ELF-1 (cell line): ENCODE measurements at places on chromosomes 6 and 20.

GRCh38 chr6:30111266-30111856 lies 1.5 kb downstream of the TRIM31 start:
- no peak for DNase-seq

- DNase-seq, result no peak
Observed at GRCh38 chr20:38059832-38060231, 26.3 kb downstream of the RPRD1B start.

DNA sequence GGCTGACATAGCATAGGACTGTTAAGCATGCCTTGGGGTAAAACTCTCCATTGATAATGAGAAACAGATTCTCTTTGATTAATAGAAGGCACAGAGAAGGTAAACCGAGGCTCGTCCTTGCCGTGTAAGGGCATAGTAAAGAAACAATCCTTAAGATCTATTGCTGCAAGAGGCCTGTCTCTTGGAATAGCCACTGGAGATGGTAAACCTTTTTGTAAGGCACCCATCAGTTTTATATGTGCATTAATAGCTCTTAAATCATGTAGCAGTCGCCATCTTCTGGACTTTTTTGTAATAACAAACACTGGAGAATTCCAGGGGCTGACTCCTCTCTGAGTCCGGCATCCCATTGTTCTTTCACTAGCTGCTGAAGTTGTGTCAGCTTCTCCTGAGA lies 8.4 kb upstream of the ABHD12 start:
- peak; percentile 70 for DNase-seq

DNA sequence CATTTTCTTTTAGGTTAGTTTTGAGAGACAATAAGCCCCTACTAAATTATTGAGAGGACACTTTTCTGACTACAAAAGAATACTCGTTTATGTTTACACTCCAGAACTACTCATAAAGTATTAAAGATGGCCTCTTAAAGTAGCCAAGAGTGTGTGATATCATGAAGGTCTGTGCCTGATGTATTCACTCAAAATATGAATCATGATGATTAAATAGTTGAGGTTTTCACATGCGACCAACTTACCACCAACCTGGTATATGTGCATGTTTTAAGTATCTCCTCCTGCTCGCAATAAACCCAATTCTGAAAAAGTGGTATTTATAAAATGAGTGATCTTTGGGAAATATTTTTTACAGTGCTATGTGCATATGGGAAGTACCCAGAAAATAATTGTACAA lies 43.9 kb downstream of the IL20RA start:
- no peak for DNase-seq

DNA sequence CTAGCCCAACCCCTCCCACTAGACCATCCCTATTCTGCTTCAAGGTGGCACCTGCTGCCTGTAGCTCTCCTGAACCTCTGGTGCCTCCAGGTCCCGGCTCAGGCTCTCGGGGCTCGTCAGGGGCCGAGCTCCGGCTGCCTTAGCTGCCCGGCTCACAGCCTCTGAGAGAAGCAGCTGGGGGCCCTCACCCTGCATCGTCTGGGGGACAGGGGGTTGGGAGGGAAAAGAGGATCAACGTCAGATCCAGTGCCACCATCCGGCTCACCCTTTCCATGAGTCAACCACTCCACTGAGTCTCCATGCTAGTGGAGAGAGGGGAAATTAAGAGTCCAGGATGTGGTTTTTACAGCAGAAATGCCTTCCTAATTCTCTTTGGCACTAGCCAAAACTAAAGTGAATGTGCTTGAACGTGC lies 13.0 kb downstream of the BAG6 start:
- no peak for DNase-seq

- DNase-seq, result no peak
Observed at GRCh38 chr6:128731249-128732165, 151.4 kb upstream of the LAMA2 start.

GRCh38 chr6:19873031-19873430 lies 35.9 kb downstream of the ID4 start:
- DNase-seq, result no peak

DNA sequence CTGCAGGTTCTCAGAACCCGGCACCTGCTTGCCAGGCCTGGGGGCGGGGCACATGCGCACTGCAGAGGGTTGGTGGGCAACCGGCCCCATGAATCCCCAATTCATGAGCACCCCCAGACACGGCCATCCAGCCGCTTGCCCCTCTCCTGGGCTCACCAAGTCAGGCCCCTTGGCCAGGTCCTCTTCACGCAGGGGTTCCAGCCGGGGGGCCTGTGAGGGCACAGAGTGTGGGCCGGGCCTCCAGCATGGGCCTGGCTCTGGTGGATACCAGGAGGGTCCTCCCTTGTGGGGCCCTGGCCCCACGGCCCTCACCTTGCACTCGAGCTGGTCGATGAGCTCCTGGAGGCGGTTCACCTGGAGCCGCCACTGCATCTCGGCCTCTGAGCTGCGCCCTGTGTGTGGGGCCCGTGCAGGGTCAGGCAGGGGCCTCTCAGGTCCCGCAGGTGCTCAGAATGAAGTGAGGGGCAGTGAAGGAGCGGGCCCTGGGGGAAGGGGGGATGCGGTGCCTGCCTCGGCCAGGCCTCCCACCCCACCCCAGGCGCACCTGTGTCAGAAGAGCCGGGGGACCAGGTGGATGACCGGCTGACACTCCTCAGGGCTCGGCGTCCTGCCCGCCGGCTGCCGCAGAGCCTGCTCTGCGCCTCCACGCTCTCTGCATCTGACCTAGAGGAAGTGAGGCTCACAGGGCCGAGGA lies 2.6 kb upstream of the C20orf144 start:
- DNase-seq, result no peak

DNA sequence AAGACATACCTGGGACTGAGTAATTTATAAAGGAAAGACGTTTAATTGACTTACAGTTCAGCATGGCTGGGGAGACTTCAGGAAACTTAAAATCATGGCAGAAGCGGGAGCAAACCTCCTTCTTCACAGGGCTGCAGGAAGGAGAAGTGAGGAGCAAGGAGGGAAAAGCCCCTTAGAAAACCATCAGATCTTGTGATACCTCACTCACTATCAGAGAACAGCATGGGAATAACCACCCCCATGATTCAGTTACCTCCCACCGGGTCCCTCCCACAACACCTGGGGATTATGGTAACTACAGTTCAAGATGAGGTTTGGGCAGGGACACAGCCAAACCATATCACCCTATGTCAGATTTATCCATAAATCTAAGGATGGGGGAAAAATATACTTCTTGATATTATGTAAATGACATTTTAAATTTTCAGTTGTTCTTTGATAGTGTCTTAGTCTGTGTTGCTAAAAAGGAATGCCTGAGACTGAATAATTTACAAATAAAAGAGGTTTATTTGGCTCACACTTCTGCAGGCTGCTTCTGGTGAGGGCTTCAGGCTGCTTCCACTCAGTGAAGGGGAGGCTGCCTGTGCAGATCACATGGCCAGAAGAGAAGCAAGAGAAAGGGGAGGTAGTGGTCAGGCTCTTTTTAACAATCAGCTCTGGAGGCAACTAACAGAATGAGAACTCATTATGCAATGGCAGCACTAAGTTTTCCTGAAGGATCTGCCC lies 1.2 kb upstream of the MCM9 start:
- no peak for DNase-seq

DNA sequence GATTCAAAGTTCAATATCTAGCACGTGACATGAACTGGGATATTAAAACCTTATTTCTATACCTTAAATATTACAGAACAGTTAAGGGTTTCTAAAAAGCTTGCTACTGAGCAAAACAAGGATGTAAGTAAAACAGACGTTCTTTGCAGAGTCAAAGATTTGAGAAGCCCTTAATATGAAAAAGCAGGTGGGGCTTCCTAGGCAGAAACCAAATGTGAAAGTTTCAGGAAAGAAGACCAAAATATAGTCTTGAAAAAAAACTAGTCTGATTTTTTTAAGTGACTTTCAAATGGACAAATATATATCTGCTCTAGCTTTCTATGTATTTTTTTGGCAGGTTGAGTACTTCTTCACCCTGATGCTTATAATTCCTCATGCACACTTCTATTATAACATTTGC lies 63.2 kb downstream of the TNFRSF21 start:
- DNase-seq, result no peak

DNA sequence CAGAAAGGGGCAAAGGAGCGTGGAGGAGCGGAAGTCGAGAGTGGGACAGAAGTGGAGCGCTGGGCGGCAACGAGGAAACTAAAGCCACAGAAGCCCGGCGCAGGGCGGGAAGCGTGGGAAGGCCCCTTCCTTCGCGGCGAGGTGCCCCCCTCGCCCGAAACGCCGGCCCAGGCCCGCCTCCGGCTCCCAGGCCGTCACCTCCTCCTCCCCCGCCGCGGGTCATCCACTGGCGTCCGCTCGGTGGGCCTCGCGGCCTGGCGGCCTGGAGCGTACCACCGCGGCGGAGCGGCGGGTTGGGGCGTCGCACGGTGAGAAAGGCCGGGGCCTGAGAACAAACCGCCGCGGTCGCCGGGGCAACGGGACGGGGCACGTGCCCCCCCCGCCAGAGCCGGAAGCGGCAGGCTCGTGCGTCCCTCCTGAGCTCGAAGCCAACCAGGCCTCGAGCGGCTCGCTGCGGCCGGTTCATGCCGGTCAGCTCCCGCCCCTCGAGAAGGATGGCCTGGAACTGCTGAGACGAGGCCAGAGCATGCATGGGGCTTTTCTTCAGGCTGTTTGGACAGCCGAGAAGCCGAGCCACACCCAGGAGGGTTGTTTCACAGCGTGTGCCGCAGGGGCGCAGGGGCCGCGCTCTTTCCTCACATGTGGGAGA lies at the start of gene TCP11:
TSS of gene TCP11 (minus strand) at position 333 of the 649 bp plus-strand sequence. CDS start 469 bp downstream, outside the sequence.
- peak; percentile 60 for DNase-seq

DNA sequence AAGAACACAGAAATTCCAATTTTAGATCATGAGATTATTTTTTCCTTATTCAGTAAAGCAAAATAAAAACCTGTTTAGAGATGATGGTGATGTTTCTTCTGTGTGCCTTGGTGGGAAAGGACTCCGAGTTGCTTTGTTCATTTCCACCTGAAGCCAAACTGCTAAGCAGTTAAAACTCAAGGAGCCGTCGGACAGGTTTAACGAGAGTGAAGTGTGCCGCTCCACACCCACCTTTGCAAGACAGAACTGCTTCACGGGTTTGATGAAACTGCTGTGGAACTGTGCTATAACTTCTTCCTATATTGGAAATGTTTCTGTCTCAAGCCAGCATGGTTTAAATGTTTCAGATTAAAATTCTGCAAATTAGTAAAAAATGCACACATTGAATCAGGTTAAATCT lies 9.2 kb upstream of the DSP start:
- DNase-seq, result peak; percentile 73

- no peak for DNase-seq
Observed at GRCh38 chr6:99458319-99458718, 33.2 kb upstream of the PNISR start.

- DNase-seq, result no peak
Observed at GRCh38 chr6:170006071-170006899, 254.9 kb downstream of the ERMARD start.

DNA sequence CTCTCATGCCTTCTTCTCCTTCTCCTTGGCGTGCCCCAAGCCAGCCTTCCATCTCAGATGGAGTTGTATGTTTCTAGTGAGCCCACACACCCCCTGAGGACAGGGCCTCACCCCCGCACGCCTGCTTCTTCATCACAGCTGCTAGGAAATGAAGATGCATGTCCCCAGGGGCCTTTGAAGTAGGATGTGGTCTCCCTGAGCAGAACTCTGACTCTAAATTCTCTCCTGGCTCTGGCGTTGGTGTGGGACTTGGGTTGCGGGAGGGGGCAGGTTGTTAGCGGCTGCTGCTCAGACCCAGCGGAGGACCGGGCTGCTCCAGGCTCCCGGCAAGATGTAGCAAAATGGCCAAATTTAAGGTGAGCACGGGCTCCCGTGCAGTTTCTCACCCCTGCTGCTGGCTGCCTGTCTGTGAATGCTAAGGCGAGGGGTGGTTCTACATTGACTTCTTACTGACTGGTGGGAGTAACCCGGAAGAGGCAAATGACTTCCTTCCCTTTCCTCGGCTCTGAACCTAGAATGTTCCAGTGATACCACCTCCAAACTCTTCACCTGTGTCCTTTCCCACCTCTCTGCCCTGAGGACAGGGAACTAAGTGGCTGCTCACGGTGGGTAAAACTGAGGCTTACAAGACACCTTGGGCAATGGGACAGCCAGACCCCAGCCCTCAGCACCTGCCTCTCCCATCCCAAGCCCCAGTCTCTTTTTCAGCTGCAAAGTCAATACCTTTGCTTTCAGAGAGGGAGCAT lies 8.8 kb downstream of the SYNJ2 start:
- peak; percentile 47 for DNase-seq

DNA sequence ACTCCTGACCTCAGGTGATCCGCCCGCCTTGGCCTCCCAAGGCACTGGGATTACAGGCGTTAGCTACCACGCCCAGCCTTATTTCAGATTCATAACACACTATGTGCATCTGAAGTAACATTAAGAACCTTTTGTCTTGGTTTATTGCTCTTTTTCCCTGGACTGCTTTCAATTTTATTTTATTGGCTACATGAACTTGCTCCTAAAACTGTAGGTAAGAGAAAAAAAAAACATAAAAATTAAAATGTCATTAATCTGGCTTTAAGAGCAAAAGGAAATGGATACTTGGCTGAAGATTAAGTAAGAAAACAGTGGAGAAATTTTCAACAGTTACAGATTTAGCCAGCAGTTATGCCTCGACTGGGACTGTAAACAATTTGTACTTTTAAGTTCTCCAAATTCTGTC lies 62.5 kb downstream of the GJA1 start:
- no peak for DNase-seq

- DNase-seq, result no peak
Observed at GRCh38 chr6:127912914-127913313, 12.1 kb upstream of the THEMIS start.

- DNase-seq, result no peak
Observed at GRCh38 chr20:43386878-43387277, 70.8 kb upstream of the SRSF6 start.

GRCh38 chr6:132354517-132355167 lies 46.6 kb downstream of the MOXD1 start:
- DNase-seq, result peak; percentile 15

- no peak for DNase-seq
Observed at GRCh38 chr6:151292974-151293687, 53.4 kb downstream of the AKAP12 start.

GRCh38 chr6:148459238-148459637 lies 116.6 kb downstream of the SASH1 start:
- DNase-seq, result no peak

- no peak for DNase-seq
Observed at GRCh38 chr6:159080217-159080976, 35.6 kb upstream of the TAGAP start.

DNA sequence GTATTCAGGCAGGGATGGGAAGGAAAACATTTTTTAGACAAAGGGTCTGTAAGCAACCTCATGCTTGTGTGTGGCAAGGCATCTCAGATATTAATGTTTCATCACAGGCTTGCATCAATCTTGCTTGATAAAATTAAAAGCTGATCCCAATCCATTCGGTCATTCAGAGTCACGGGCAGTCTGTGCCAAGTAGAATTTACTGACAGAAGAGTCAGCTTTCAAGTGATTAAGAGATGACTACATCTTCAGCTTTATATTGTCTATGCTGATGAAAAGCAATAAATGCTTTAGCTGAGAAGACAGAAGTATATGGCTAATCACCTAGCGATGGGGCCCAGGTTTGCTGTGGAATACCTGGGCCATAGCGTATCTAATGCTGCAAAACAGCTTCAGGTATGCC lies 3.5 kb downstream of the PLEKHG1 start:
- no peak for DNase-seq
